ENCODE measurements at places on chromosomes 3 and 15.

- no peak for DNase-seq
These were observed 72.1 kb upstream of the RARB start for GRCh38 chr3:25355998-25356397.

DNA sequence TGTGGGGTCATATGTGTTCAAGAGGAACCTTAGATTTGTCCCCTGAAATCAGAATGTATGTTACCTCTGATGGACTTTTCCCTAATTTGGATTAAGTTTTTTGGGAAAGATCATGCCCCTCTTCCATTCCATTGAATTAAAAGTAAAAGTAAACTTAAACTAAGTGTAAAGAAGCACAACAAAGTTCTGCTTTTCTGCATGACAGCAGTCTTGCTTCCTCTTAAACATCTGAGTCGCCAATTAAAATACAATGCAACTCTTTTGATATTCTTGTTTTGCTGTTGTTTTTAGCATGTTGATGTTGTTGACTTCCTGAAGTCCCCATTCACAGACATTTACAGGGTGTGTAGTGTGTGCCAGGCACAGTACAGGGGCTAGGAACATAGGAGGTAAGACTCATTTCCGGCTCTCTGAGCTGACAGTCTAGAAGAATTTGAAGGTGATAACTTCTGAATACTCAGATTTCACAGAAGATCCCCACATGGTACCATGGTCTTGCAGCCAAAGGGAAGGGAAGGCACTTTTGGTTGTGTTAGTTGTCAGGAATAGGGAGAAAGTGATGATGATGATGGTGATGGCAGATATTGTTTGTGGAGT is 45.0 kb downstream of the USP13 start:
- DNase-seq, result no peak

- no peak for DNase-seq
These were observed 802 bp downstream of the RCN2 start for GRCh38 chr15:76932135-76932966.

DNA sequence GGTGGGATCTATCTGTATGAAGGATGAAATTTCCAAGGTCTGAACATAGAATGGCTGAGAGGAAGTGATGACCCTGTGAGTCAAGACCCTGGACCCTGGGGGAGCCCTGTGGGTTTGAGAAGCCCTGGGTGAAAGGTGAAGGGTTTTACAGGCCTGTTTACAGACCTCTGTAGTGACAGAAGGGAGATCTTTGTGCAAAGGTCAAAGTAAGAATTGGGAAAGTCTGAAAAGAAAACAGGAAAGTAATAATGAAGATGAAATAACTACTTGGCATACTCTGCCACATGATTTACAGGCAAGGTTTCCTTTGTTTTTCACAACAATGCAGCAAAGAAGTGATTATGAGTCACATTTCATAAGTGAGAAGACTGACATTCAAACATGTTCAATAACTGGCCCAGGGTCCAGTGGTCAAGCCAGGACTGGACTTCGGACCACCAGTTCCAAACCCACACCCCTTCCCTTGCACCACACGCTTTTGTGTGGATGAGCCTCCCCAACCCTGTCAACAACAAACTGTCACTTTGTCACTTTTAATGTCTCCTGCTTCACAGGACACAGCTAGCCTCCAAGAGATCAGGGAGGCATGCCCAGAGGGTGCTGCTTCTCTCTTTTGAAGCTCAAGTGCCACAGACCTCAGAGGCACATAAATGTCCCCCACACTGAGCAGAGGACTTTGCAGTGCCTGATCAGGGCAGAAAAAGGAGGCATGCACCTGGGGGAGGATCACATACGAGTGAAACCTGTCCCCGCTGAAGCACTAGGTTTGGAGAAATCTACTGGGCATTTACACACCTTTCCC is 21.5 kb downstream of the CD86 start:
- no peak for DNase-seq

GRCh38 chr3:54182242-54182641 is 59.9 kb downstream of the CACNA2D3 start:
- no peak for DNase-seq

GRCh38 chr15:70410371-70410985 is 312.8 kb upstream of the TLE3 start:
- DNase-seq, result no peak

GRCh38 chr15:72042054-72042453 is 75.9 kb downstream of the MYO9A start:
- DNase-seq, result no peak

DNA sequence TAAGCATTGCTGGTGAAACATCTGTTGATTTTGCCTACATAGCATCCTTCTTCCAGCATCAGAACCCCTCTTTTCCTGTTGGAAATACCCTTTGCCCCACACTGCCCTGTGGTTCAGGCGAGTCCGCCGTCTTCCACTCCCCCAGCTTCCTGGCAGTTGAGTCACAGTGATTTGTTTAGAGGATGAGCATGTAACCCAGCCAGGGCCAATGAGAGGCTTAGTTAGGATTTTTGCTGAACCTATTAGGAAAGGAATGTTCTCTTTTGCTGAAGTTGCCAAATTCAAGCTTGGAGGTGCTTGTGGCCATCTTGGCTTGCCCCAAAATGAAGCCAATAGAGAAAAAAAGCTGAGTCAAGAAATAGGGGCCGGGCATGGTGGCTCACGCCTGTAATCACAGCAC is 19.0 kb upstream of the MEX3B start:
- DNase-seq, result no peak

GRCh38 chr3:37229740-37230139 is 55.4 kb upstream of the LRRFIP2 start:
- no peak for DNase-seq

GRCh38 chr15:62164396-62165103 is 535 bp downstream of the C2CD4B start:
- DNase-seq, result no peak

- DNase-seq, result no peak
These were observed 96.6 kb downstream of the SLC9A9 start for GRCh38 chr3:143751643-143752178.

DNA sequence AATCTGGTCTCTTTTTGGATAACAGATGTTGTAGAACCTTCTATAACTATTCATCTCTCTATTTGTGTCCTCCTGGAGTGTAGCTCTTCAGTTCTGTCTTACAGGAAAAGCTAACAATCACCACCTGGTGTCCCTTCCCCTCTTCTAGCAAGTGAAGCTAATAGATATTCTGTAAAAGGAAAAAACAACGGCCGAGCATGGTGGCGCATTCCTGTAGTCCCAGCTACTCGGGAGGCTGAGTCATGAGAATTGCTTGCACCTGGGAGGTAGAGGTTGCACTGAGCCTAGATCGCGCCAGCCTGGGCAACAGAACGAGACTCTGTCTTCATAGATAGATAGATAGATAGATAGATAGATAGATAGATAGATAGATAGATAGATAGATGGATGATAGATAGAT is 779.4 kb downstream of the TUSC7 start:
- DNase-seq, result no peak

- DNase-seq, result no peak
These were observed 124.7 kb upstream of the TSPAN3 start for GRCh38 chr15:77195586-77195985.

DNA sequence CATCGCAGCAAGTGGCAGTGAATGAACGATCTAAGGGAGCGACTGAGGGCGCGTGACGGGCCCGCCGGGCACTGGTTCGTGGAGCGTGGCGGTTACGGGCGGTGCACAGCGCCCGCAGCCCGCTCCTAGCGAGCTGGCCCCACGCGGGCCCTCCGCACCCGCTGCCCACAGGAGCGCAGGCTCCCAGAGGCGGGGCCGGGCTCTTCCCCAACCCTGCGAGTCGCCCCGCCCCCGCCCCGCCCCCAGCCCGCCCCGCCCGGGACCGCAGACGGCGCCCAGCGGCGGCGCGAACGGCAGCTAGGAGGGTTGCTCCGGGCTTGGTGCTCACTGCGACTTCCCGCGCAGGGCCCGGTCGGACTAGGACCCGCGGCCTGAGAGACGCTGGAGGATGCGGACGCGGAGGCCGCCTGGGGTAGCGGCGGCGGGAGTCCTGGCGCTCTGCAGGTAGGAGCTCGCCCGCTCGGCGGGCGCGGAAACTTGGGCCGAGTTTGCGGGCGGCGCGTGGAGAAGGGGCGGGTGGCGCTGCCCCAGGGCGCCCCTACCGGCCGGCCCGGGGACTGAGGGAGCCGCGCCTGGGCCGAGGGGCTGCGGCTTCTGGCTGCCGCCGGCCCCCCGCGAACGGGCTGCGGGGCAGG is at the start of gene C15orf39:
Gene C15orf39, plus strand, starts transcription at position 267 of the 635 bp plus-strand sequence. CDS start 4,167 bp downstream, outside the sequence.
- no peak for DNase-seq

- DNase-seq, result no peak
These were observed 280.2 kb upstream of the NR2E3 start for GRCh38 chr15:71530116-71530515.
